Fibroblast of lung (primary cell): ENCODE measurements at places on chromosomes 2 and 18. TPM values are rescaled to one million over a fixed set of nuclear protein-coding genes. Genes with fewer than 3 reads are reported as not detected.

DNA sequence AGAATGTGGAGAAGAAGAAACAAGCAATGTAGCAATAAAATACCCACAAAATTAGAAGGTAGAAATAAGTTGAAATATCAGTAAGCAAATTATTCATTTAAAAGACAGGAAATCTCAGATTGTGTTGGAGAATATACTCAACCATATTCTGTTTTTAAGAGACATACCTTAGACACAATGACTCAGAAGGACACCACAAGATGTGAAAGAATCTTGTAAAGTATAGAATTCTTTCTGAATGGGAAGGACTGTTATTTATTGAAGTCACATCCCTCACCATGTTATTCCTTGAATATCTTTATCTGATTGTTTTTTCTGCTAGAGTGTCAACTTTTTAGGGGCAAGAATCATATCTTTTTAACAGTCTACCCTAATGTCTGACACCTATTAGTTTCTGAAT, 50.4 kb downstream of the CTAGE1 start:
- DNase-seq, result no peak

DNA sequence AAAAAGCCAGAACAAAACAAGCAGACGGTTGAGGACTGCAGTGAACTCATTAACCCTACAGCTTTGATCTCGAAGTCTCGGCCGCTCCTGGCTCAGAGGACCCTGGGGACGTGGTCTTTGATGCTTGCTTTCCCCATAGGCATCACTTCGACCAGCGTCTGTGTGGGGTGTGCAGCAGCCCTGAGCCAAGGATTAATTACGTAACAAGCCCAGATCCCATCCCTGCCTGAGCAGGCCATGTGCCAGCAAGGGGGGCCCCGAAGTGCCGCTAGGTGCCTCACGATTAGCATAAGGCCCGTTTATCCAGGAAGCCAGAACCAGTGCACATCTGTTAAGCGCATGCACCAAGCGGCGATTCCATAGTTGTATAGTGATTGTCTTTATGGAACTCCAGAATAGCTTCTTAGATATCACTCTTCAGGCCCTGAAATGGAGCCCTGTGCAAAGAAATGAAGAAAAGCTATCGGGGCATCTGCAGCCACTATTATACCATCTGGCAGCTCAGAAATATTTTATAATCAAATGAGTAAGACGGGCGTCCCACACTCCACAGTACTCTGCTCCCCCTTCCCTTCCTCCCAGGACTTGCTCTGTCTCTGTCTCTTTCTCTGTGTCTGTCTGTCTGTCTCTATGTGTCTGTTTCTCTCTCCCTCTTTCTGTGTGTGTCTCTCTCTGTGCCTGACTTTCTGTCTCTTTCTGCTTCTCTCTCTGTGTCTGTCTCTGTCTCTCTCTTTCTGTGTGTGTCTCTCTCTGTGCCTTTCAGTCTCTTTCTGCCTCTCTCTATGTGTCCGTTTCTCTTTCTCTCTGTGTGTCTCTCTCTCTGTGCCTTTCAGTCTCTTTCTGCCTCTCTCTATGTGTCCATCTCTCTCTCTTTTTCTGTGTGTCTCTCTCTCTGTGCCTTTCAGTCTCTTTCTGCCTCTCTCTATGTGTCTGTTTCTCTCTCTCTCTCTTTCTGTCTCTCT, 41.7 kb downstream of the HPCAL1 start:
- peak; percentile 36 for DNase-seq

The COL3A1 gene
- 519 and 2,255 TPM in 2 replicates for polyA plus RNA-seq

- peak; percentile 74 for DNase-seq
These were observed 185.9 kb upstream of the CCDC150 start for GRCh38 chr2:196453613-196454047.

The PFN4 gene
- 0.26 and 0.40 TPM in 2 replicates for polyA plus RNA-seq

- DNase-seq, result no peak
These were observed 24.1 kb upstream of the TNS1 start for GRCh38 chr2:218026676-218027425.

The IL1F10 gene
- polyA plus RNA-seq, result not detected in 2 replicates

DNA sequence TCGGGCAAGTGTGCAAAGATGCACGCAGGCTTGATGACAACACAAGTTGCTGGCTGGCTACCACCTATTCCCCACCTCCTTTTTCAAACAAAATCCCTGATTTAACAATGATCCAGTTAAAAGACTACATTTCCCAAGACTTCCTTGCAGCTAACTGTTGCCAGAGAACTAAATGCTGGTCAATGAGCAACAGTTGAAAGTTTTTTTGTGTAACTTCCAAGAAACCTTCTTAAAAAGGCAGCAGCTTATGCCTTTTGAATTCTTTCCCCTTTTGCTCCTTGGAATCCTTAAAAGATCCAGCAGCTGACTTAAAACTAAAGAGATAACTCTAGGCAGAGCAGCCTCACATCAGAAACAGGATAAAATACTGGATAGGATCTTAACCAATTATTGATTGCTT, 38.5 kb downstream of the NPHP1 start:
- peak; percentile 28 for DNase-seq

- peak; percentile 83 for DNase-seq
These were observed 48.1 kb downstream of the GALNT3 start for GRCh38 chr2:165745916-165746315.

The IL1R2 gene
- polyA plus RNA-seq, result 0.20 and 0.51 TPM in 2 replicates

DNA sequence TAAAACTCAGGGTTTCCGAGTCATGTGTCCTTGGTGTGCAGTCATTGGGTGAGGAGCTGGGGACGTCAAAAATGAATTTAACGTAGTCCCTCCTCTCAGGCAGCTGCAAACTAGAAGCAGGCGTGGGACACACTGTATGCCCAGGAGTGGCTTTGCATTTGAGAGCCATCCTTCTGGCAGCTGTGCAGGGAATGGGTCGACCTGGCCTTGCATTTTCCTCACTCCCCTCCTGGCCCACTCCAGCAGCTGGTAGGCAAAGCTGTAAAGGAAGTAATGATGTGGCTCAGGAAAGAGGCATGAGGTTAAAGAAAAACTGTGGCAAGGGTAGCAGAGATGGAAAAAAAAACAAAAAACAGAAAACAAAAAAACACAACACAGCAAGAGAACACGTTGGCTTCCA, 46.5 kb downstream of the RNF144A start:
- no peak for DNase-seq

DNA sequence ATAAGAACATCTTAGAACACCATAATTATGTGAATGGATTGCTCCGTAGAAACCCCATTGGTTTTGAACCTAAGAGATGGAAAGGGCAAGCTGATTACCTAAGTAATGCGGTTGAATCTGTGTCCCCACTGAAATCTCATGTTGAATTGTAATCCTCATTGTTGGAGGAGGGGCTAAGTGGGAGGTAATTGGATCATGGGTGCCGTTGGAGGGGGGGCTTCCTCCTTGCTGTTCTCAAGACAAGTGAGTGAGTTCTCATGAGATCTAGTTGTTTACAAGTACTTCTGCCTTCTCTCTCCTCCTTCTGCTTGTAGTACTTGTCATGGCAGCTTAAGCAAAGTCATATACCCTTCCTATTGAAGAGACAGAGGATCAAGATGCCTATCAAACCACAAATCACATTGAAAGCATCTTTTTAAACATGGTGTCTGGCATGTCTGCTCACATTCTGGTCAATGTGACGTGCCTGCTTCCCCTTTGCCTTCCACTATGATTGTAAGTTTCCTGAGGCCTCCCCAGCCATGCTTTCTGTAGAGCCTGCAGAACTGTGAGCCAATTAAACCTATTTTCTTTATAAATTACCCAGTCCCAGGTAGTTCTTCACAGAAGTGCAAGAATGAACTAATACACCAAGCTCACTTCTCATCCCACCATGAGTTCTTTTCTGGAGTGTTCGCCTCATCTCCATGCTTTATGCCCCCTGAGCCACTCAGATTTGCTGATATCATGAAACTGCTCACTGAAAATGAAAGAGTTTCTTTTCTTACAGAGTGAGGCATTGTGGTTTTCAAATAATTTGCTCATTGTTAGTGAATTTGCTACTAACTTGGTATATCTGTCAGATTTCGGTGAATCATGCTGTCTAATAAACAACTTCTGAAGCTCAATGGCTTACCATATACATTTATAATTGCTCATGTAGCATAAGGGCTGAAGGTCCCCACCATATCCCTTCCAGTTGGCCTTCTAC, 23.6 kb downstream of the KCNE4 start:
- no peak for DNase-seq

DNA sequence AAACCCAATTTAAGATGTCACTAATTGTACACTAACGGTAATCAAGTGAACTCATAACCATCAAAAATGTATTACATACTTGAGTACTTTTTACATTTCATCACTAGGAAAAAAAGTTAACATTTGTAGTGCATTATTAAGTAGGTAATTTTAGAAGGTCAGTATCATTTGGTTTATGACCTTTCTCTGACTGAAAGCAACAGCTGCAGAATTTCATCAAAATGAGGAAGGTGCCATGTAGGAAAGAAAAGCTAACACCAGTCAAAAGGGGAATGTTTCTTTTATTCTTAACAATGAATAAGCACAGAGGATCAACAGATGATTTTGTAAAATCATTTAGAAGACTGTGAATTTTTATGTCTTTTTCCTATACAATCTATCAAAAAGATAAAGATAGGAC, 79.0 kb downstream of the PIGN start:
- DNase-seq, result peak; percentile 7

- no peak for DNase-seq
These were observed 112.3 kb downstream of the BCL2 start for GRCh38 chr18:63207143-63207790.

The LRATD1 gene
- 1.8 and 2.2 TPM in 2 replicates for polyA plus RNA-seq

- no peak for DNase-seq
These were observed 2.6 kb upstream of the REG3A start for GRCh38 chr2:79162132-79162531.

- no peak for DNase-seq
These were observed 474.5 kb upstream of the DCC start for GRCh38 chr18:51865538-51865937.

The SLC5A7 gene
- polyA plus RNA-seq, result not detected in 2 replicates

The PROM2 gene
- polyA plus RNA-seq, result 0.05 and 0.09 TPM in 2 replicates

GRCh38 chr2:200479692-200480265, 30.1 kb downstream of the KCTD18 start:
- peak; percentile 80 for DNase-seq

DNA sequence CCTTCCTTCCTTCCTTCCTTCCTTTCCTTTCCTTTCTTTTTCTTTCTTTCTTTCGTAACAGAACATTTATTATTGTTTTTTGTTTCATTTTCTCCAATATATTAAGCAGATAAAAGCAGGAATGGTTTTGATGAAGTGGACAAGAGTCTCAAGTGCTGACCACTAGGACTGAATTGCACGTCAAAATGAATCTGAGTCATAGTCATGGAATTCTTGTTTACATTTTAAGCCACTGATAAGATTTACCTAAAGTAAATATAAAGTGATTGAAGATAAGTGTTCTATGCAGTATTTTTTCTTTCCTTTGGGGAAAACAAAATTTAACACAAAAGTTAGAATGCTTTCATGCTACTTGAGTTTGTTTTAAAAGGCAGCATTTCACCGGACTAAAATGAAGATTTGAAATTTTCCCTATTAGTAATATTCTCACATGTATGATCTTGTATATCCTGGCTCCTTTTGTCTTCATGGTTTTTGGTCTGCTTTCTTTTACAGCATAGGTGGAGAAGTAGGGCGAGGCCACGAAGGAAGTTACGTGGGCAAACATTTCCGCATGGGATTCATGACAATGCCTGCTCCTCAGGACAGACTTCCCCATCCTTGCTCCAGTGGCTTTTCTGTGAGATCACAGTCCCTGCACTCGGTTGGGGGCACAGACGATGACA, 113.5 kb downstream of the NYAP2 start:
- DNase-seq, result peak; percentile 59

GRCh38 chr2:37357069-37357468, 12.6 kb downstream of the QPCT start:
- DNase-seq, result no peak

DNA sequence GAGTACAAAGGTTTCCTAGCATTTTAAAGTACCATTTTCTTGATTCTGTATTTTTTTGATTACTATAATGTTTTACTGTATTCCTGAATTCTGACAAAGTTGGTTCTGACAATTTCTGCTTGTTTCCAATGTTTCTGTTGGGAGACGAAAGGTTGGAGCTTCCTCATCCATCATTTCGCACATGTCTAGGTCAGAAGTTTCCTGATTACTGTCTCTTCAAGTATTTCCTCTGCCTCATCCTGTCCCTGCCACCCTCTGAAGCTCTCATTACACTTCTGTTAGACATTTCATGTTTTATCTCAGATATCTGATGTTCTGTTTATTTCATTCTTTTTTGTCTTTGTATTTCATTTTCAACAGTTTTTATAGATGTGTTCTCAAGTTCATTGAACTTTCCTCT, 895.8 kb downstream of the TSN start:
- DNase-seq, result no peak

DNA sequence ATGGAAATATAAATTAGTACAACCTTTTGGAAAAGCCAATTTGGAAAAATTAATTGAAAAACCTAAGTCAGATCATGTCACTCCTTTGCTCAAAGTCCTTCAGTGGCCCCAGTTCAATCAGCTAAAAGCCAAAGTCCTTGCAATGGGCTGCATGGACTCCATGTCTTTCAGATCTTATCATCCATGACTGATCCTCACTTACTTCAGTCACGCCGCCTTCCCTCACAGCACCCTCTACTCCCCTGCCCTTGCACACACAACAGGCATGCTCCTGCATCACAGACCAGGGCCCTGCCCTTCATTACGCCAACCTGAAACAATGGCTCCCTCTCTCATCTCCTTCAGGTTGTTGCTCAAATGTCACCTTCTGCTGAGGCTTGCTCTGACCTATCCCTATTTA, 15.6 kb downstream of the KANSL3 start:
- no peak for DNase-seq

DNA sequence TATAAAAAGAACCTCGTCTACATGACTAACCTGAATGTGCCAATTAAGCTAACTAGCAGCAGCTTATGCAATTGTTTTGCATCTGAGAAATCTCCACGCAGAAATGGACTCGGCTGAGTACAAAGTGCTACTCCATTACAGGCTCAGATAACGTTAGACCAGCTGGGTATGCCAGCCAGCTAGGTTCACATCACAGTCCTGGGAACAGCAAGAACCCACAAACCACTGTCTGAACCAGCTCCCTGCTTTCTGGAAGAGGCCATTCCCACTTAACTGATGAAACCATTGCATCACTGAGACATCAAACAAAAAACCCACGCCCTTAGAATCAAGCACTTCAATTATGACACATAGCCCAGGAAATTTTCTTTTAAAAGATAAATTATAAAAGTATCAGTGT, 202.7 kb downstream of the CYRIA start:
- DNase-seq, result no peak

The PLEKHH2 gene
- polyA plus RNA-seq, result 4.3 and 6.9 TPM in 2 replicates

The SLC9A4 gene
- polyA plus RNA-seq, result not detected in 2 replicates

- DNase-seq, result no peak
These were observed 51.7 kb downstream of the BOLA3 start for GRCh38 chr2:74096052-74096451.

DNA sequence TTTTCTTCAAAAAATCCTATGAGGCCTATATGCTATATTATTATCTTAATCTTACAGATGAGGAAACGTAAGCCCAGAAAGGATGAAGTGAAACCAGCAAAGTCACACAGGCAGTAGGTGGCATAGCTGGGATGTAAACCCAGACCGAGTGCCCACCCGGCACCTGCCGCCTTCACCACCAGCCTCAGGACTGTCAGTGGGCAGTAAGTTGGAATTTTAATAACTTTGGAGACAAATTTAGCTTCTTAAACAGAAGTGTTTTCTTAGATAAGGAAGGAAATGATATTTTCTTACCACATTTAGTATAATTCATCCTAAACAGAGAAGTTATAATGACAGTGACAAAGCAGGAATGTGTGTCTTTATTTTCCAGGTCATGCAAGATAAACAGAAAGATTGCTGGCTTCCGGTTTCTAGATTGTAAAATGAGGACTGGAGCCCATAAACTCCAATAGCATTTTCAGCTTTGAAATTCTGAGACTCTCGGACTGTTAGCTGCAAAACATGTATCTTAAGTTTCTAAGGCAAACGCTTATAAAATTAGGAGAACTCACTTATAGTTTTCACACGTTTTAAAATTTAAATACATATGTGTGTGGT, 59.3 kb downstream of the CD8B2 start:
- no peak for DNase-seq

The SLC66A3 gene
- polyA plus RNA-seq, result 33.3 and 39.8 TPM in 2 replicates
